ENCODE measurements at places on chromosomes 12 and 14.
A peak's percentile ranks its signal among the peaks of the same experiment; 100 is the strongest.

GRCh38 chr12:98406378-98406777 lies 109.0 kb upstream of the TMPO start:
- no peak for DNase-seq

- DNase-seq, result no peak
Observed at GRCh38 chr12:52929538-52929937, 19.4 kb upstream of the KRT18 start.

GRCh38 chr14:102625564-102626296 lies 33.3 kb downstream of the RCOR1 start:
- DNase-seq, result no peak

DNA sequence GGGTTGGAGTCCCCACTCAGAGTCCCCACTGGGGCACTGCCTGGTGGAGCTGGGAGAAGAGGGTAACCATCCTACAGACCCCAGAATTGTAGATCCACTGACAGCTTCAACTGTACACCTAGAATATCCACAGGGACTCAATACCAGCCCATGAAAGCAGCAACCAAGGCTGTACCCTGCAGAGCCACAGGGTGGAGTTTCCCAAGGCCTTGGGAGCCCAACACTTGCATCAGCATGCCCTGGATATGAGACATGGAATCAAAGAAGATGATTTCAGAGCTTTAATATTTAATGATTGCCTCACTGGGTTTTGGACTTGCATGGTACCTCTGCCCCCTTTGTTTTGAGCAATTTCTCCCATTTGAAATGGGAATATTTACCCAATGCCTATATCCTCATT lies 80.4 kb downstream of the RASSF9 start:
- DNase-seq, result no peak

GRCh38 chr12:128606051-128606450 lies 217.7 kb downstream of the SLC15A4 start:
- no peak for DNase-seq

- DNase-seq, result no peak
Observed at GRCh38 chr12:3226264-3226663, 149.1 kb downstream of the TSPAN9 start.

GRCh38 chr12:42172441-42173210 lies 28.0 kb upstream of the GXYLT1 start:
- DNase-seq, result no peak

DNA sequence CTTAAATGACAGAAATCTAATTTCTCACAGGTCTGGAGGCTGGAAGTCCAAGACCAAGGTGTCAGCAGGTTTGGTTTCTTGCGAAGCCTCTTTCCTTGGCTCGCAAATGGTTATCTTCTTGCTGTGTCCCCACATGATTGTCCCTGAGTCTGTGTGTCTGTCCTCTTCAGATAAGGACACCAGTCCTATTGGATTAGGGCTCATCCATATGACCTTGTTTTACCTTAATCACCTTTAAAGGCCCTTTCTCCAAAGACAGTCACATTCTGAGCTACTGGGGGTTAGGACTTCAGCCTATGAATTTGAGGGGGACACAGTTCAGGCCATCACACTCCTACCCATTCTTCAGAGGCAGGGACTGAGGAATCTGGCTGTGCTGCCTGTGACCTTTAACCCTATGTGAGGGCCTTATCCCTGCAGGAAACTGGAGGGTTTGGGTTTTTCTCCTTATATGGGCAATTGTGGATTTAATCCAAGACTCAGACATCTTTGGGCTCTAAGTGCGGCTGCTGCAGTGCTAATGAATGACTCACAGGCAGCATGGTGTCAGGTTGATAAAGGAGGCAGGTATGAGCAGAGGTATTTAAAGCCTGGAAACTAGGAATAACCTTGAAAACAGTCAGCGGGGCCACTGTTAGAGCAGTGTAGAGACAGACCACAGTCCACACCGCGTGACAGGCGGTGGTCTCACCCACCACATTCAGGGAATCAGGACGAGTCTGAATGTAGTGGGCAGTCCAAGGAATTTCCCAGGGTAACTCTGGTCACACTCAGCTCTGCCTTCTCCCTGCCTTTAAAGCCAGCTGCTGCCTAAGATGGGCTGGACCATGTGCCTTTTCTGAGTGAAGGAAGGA lies 10.2 kb downstream of the TPCN1 start:
- DNase-seq, result no peak

DNA sequence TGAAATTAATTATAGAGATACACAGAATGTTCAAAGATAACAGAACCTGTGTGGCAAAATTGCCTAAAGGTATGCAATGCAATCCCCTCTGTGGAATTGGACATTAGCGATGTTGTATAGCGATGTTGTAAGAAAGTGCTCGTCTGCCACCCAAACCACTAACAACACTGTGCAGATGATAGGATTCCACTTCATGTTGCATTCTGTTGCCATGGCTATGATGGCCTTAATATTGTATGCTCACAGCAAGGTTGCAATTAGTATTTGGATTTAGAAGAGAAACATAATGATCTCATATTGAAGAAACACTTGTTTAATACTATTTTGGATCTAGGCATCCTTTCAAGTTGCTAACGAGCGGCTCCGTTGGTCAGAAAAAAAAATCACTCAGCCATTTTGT lies 260.3 kb downstream of the BCAT1 start:
- DNase-seq, result no peak

DNA sequence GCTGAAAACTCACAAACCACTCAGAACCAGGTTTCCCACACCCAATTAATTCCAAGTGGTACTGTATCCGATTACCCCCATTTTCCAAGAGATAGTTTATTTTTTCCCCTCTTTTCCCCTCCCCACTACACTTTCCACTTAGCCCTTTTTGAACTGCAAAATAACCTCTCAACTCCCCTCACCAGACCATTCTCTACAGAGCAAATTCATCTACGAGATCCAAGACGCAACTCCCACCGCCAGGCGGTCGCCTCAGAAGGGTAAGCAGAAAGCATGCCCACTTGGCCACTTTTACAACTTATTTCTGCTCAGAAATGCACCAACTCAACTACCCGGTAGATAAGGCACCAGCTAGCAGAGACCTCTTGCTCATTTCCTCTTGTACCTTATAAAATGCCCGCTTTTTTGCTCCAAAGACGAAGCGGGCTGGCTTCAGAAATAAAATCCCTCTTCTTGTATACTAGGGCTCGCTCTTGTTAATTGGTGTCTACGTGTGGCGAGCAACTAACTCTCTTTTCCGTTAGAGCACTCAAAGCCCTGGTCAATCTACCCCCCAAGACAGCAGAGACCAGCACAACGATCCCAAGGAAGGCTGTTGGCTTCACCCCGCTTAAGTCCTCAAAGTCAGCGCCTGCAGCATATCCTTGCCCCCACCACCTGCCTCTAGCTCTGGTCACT lies 910 bp upstream of the SRP54 start:
- DNase-seq, result peak; percentile 40

DNA sequence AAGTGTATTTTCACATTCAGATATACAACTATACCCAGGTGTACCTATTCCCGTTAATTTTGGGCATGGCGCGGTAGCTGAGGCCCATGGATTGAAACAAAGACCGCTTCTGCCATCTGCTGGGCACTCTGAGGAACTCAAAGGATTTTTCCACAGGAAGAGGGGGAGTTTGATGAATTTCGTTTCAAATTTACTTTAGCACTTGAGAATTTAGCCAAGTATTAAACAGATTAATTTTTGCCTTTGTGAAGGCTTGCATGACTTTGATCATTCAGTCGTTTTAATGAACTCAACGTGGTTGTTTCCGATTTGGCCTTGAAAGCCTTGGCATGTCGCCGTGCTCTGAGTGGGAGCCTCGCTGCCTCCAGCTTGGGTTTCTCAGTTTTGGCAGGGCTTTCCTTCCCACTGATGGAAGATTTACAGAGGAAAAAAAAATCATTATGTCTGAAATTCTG lies 153.2 kb upstream of the DDHD1 start:
- DNase-seq, result peak; percentile 12

GRCh38 chr12:96719660-96720362 lies 187.2 kb upstream of the NEDD1 start:
- peak; percentile 14 for DNase-seq

- DNase-seq, result no peak
Observed at GRCh38 chr12:18825138-18825537, 87.2 kb downstream of the CAPZA3 start.

- DNase-seq, result no peak
Observed at GRCh38 chr12:28787151-28787550, 361.9 kb upstream of the FAR2 start.

DNA sequence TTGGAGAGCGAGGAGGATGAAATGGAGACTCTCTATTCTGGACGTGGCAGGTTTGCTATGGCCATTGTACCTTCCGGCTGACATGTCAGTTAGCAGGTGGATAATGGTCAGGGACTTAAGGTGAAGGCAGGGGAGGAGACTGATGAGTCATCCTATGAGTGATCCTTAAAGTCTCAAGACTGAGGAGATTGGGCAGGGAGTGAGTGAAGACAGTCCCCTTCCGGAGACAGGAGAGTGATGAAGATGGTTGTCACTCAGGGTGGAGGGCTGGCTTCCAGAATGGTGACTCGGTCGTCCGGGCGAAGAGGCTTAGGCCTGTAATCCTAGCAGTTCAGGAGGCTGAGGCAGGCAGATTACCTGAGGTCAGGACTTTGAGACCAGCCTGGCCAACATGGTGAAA lies 49.8 kb upstream of the CCDC63 start:
- DNase-seq, result no peak

- DNase-seq, result no peak
Observed at GRCh38 chr12:65307169-65307501, 28.7 kb downstream of the MSRB3 start.

GRCh38 chr12:78473136-78473535 lies 391.4 kb upstream of the SYT1 start:
- DNase-seq, result no peak

DNA sequence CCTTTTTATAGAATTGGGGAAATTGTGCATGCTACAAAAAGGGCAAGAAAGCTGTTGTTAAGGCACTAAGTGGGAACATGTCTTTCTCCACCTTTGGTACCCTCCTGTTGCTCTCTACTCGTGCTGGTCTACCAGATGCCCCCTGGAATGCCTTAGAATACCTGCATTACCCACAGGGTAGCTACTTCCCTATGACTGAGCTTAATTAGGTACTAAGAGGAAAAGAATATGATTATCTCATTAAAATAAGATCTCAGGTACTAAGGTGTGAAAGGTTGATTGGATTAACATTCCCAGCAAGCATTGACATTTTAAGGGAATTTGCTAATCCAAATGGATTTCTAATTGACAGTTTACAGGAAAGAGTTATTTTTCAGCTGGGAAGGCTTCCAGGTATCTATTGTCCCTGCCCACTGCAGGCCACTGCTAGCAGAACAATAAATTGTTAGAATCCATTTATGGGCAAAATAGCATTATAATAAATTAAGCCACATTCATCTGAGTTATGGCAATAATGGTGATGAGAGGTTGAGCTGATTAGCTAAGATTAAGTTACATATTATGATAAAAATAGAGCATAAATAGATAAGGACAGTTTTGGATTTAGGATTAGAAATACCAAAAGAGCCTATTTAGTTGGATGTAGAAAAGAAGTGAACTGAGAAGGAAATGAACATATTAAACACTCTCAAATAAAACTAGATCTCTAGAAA lies 67.8 kb upstream of the GRIP1 start:
- DNase-seq, result no peak

GRCh38 chr14:20632831-20633691 lies 8.4 kb downstream of the OR6S1 start:
- peak; percentile 65 for DNase-seq

DNA sequence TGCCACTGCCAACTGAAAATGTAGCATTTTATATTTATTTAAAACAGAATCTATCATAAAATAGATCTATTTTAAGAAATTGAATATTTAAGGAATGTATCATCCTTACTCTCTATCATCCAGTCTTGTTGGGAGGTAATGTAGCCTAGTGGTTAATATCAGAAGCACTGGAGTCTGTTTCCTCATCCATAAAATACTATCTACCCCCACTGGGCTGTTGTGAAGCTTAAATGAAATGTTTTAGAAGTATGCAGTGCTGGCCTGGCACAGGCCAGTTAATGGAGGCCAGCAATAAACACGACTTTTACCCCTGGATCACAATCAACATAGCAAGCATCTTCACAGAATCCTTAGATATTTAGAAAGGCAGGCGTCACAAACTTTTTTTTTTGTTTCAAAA lies 188.0 kb downstream of the CAND1 start:
- no peak for DNase-seq

- no peak for DNase-seq
Observed at GRCh38 chr14:104735830-104736642, 12.0 kb downstream of the ADSS1 start.

- DNase-seq, result no peak
Observed at GRCh38 chr12:90280564-90281058, 572.0 kb upstream of the ATP2B1 start.

DNA sequence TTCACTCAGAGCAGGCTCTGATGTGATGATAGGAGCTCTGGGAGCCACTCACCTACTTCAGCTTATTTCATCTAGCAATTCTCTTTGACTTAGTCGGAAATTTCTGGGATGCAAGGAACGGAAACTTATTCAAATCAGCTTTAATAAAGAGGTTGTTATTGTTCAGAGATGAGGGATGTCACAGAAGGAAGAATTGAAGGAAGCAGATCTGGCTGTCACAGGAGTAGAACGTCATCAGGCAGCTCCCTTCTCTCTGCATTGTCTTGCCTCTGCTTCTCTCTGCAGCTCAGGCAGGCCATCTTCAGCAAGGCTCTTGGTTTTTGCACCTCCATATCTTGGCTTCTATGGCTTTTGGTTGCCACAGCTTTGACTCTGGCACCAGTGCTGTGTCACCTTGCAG lies 7.6 kb upstream of the TMEM30B start:
- DNase-seq, result no peak

DNA sequence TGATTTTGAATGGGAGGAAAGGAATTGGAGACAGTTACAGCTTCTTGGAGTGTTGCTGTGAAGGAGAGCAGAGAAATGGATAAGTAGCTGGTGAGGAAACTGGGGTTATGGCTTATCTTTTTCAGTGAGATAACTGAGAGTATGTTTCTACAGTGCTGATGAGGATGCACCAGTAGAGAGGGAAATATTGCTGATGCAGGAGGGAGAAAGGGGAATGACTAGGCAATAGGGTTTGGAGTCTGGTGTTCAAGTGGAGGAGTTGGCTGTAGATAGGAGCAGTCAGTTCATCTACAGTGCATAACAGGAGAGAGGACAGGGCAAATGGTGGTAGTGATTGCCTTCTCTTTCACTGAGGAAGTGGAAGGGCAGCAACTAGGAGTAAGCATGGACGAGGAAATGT lies 33.0 kb downstream of the SPATS2 start:
- DNase-seq, result no peak

DNA sequence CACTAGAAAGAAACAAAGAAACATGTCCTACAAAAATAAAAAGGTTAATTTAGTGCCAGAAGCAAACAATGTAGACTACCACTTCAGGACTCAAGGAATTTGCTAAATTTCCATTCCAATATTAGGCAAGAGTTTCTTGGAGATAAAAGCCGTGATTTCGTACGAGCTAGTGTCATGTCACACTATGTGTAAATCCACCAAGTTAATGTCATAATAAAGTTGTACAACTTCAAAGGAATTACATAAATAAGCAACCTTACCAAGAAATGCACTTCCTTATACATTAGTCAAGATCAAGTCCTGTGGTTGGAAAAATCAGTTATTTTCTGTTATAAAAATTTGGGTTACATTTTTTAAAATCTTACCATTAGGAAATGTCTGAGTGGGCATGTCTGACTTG lies 1222.8 kb downstream of the GALC start:
- no peak for DNase-seq

GRCh38 chr14:65351493-65352194 lies 60.9 kb upstream of the FUT8 start:
- DNase-seq, result no peak

GRCh38 chr12:26800347-26800746 lies 32.6 kb downstream of the ITPR2 start:
- no peak for DNase-seq

GRCh38 chr14:66745078-66745477 lies 237.1 kb downstream of the GPHN start:
- no peak for DNase-seq

- no peak for DNase-seq
Observed at GRCh38 chr12:45131506-45131905, 80.6 kb upstream of the DBX2 start.
